ENCODE measurements at places on chromosomes 1 and 21. TPM values are rescaled to one million over a fixed set of nuclear protein-coding genes. Genes with fewer than 3 reads are reported as not detected.

Gene MAP3K21
- 2.2 TPM for total RNA-seq

Gene RPTN
- total RNA-seq = 0.09 TPM

Gene ERICH3
- not detected for total RNA-seq

GRCh38 chr1:82901561-82901960, 1097.4 kb downstream of the TTLL7 start:
- DNase-seq = no peak

- no peak for DNase-seq
Measured at GRCh38 chr1:31706384-31707058, 2.7 kb upstream of the COL16A1 start.

Measured in astrocyte (in vitro differentiated cells and primary cell).